ENCODE measurements at places on chromosomes 13 and 19.

- no peak for DNase-seq
Observed at GRCh38 chr13:39189778-39190177, 151.5 kb downstream of the NHLRC3 start.

DNA sequence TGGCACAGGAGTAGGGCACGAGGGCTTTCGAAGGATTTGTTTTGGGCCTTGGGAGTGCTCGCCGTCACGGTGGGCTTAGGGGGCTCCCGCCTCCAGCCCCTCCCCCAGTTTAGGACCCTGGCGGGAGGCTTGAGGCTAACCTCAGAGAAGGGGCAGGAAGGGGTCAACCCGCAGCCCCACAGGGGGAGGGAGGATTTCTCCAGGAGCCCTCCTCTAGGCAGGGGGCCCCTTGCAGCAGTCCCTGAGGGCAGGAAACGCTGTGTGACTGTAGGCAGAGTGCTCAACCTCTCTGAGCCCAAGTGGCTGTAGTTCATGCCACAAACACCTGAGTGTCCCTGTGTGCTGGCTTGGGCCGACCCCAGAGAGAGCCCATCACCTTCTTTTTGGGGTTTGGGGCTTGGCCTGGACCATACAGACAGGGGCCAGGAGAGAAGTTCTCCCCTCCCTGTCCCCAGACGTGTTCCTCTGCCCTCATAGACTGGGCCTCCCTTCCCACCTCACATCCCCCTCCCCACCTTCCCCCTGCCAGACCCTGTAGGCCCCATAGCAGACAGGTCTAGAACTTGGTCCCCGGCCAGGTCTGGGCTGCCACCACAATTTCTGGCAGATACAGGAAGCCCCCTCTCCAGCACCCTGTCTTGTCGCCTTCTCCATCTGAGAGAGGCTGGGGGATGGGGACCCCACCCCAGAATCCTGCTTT is 8.1 kb downstream of the ISYNA1 start:
- peak; percentile 71 for DNase-seq

- no peak for DNase-seq
Observed at GRCh38 chr19:32829345-32829896, 40.1 kb downstream of the SLC7A9 start.

DNA sequence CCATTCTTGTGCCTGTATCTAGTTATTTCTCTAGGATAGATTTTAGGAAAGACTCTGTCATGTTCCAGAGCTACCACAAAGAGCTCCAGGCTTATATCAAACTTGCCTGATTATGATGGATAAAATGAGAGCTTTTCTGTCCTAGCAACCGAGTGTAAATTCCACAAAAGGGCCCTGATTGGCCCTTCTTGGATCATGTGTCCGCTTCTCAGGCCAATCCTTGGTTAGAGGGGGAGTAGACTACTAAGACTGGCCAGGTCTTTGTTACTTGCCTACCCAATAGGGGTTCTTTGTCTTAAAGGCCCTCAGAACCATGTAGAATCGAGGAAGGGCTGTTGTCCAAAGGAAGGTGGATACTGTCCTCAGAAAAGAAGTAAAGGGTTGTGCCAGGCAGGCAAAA is 2.4 kb downstream of the DHX34 start:
- DNase-seq = peak; percentile 77

DNA sequence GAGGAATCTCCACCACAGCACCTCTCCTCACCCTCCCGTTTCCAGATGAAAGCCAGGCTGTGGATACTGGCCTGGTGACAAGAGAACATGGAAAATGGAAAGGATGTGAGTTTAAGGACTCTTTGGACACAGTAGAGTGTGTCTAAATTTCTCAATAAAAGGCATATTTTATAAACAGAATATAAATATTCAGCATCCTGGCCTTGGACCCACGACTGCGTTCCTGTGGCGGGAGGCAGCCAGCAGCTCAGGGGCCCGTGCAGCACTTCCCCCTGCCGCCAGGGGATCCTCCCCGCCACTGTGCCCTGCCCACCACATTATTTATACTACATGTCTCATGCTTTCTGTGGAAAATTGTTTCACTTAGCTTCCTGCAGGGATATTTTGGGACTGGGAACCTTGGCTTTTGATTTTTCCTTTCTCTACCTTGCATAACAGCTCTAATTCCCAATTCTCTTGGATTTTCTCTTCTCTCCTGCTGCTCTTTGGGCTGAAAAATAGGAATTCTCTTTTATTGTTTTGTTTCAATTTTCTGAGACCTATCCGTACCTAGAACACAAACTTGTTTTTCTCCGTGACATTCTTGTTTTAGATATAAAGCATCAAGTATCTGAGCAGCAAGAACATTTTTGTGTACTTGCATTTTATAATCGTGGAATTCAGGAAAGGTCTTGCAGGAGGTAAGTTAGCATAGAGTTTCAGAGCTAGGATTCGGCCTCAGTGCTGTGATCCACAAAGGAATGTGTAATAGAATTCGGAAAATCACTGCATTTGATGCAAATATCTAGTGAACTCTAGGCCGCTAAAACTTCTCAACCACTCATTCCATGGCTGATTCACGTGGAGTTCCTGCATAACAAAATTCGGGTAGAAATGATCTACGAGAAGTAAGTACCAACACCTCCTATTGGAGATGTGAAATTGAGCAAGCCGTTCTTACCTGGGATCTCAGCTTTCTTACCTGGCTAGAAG is 107.7 kb upstream of the SPATA13 start:
- no peak for DNase-seq

DNA sequence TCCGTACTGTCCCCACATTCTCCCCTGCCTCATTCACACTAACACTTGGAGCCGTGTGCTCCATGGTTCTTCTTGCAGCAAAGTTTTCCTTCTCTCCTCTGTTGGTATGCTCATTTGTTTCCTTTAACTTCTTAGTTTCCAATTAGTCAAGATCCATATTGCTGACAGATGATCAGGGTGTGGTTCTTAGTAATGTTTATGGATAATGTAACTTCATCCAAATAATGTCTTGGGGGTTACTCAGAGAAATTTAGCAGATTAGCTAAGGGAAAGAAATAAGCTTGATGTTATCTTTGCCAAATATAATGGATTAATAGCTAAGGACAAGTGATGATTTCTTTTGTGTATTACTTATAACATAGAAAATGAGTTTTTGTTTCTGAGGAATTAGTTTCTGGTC is 174.4 kb downstream of the NUFIP1 start:
- no peak for DNase-seq

- peak; percentile 47 for DNase-seq
Observed at GRCh38 chr13:21541980-21542379, 62.0 kb downstream of the MICU2 start.

GRCh38 chr19:48433337-48433736 is 12.4 kb upstream of the GRWD1 start:
- peak; percentile 31 for DNase-seq

GRCh38 chr13:30016398-30016797 is 166.0 kb upstream of the UBL3 start:
- no peak for DNase-seq

DNA sequence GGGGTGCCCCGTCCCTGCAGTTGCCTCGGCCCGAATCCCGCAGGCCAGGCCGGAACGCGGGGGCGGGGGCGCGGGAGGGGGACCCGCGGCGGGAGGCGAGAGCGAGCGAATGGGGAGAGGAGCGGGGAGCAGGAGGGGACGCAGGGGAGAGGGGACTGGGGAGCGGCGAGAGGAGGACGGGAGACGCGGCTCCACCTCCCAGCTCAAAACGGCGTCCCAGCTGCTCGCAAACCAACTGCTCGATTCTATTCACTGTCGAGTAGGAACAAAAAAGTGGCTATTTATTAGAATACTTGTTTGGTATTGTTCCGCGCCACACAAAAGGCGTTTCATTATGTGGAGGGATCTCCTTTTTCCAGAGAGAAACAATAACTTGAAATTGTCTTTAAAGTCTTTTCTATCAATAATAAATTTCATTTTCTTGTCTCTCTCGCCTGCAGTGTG is 10.6 kb upstream of the SOX1 start:
- no peak for DNase-seq

DNA sequence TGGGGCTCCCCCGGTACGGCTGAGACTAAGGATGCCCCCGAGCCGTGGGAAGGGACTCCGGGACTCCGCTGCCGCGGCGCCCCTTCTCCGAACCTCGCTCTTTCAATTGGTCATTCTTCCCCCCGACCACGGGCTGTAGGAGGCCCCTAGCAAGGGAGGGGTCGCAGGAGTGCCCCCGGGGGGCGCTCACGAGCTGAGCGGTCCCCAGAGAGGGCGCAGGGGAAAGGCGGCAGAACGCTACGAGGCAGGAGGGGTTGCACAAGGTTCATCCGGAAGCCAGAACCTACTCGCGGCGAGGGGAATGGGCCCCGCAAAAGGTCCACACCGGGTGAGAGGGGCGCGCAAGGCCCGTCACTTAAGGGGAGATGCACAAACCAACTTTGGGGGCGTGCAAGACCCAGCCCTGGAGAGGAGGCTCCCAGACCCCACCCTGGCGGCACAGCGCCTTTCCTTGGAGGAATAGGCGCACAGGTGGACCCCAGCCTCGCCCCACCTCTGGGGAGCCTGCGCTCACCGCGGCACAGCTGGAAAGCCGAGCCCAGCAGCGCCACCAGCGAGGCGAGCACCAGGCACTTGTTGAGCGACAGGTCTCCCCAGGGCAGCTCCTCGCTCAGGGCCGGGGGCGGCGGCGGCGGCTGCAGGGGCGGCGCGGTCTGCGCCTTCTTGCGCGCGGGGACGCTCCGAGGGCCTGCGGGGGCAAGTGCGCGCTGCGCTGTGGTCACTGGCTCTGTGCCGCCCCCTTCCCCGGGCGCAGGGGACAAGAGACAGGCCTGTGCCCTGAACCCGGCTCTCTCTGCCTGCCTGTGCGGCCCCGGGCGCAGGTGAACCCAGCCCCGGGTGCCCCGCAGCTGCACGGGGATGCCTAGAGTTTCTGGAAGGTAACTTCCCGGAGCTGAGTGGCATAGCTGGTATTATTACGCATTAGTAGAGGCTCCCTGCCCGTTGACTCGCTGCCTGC is 2.8 kb downstream of the JSRP1 start:
- peak; percentile 76 for DNase-seq

DNA sequence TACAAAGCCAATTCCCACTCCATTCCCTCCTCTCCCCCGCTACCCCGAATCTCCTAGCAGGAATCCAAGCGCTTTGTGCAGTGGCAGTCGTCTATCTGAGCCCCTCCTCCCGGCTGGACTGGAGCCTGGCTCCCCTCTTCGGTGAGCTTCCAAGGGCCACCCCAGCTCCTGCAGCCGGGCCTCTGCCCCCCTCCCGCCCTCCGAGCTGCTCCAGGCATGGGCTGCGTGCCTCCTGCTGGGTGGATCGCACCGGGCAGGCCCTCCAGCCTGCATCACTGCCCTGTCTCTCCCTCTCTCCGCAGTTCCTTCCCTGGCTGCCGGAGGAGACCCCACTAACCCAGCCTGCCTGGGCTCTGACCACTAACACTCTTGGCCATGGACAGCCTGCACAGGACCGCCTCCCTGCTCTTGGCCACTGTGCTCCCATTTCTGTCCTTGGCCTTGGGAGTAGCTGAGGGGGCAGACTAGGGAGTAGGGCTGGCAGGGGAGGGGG is 12.9 kb upstream of the LENG8 start:
- no peak for DNase-seq

GRCh38 chr13:73195091-73195490 is 136.3 kb downstream of the KLF5 start:
- DNase-seq = no peak

GRCh38 chr19:47521473-47522180 is 6.8 kb upstream of the NAPA start:
- no peak for DNase-seq

- DNase-seq = no peak
Observed at GRCh38 chr13:31029102-31029501, 96.6 kb downstream of the TEX26 start.

DNA sequence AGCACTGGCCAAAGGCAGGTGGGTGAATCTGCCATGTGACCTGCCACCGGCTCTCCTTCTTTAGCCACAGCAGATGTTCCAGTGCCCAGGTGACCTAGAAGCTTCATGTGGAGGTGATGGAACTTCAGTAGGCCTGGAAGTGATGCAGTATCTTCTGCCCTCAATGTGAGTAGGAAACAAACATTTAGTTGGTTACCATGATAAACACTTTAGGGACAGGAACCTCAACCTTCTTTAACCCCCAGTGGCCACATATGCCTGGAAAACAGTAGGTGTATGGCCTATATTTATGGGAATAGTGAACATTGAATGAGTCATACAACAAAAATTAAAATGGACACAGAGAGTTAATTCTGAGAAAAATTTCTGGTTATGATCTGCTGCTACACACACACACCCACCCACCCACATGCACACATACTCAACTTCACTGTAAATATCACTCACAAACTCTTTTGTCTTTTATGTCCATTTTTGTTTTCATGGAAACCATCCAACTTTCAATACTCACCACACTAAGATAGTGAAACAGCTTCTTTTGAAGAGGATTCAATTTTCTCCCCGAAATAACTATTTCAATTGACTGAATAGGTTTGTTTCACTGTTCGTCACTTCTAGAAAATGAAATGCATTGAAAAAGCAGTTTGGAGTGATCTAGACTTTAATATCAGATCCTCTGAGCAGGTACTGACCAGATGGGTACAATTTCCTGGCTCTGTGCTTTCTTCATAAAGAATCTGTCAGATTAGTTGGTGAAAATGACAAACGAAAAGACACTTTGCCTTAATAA is 97.3 kb downstream of the STARD13 start:
- no peak for DNase-seq

DNA sequence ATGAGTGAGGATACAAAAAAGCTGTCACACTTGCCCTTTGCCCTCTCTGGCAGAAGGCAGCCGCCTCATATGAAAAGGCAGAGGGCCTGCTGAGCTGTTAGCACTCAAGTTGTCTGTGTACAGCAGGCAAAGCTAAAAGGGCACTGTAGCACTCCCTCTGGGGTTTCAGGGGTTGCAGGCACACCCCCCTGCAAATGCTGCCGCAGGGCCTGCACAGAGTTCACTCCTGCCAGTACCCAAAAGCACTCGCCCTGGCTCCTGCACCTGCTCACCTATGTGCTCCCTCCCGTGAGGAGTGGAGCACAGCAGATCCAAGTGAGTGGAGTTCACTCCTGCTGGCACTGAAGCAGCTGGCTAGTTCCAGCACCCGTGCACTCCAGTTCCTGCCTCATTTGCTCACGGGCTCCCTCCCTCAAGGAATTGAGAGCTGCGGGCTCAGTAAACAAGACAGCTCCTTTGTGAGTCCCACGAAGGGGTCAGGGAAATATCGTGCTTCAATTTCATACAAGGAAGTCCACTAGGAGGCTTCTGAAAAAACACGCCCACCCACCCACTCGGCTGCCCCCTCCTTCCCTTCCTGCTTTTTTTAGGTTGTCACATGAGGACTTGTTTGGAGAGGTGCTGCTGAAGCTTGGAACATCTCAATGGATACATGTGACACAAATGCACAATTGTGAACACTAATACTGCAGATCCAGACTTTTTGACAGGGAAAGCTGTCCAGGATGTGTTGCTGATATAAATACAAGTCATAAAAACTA is 9.9 kb upstream of the RCBTB2 start:
- DNase-seq = peak; percentile 42

GRCh38 chr19:52248241-52248640 is 21.1 kb upstream of the ZNF766 start:
- peak; percentile 69 for DNase-seq

DNA sequence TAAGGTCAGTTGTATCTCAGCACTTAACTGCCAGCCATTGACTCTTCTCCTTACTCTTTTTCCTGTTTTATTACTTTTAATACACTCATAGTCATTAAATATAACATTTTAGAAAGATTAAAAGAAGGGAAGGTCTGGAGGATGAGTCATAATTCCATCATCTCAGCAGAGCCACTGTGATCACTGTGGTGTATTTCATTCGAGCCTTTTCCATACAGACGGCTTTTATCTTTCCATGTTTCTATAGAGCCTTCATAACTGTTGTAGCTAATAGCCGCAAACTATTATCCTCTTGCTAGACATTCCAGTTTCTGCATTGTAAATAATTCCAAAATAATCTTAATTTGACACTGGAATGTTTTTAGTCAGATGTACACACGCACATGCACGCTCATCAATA is 4.7 kb upstream of the FLT1 start:
- DNase-seq = no peak

GRCh38 chr19:45766869-45767346 is 2.1 kb downstream of the SIX5 start:
- DNase-seq = no peak

Measured in NB4 (cell line).